ENCODE measurements at places on chromosomes 1 and 21.

DNA sequence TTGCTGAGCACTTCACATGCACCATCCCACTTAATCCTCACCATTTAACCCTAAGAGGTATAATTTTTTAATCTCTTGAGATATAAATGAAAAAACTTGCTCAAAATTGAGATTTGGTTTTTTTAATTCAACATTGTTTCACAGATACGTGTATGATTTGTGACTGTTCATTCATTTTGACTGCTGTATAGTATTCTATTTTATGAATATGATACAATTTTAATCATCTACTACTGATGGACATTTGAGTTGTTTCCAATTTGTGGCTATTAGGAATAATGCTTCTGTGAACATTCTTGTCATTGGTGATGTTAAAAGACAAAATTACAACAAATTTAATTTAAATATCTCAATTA is 617 bp upstream of the ZMYM6 start:
- no peak for DNase-seq

- DNase-seq: no peak
These were observed 1204.1 kb downstream of the MRPL39 start for GRCh38 chr21:24403221-24403620.

DNA sequence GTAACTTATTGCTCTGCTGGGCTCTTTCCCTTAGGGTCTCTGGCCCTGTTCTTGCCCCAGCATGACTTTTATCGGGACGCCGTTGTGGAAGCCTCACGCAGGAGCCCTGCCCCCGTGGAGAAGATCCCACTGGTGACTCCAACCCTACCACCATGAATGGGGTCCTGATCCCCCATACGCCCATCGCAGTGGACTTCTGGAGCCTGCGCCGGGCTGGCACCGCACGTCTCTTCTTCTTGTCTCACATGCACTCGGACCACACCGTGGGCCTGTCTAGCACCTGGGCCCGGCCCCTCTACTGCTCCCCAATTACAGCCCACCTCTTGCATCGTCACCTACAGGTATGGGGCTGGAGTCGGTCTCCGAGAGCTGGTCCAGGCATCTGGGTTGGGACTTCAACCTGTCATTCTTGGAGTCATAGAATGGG is 322 bp downstream of the DCLRE1B start:
- peak; percentile 10 for DNase-seq

DNA sequence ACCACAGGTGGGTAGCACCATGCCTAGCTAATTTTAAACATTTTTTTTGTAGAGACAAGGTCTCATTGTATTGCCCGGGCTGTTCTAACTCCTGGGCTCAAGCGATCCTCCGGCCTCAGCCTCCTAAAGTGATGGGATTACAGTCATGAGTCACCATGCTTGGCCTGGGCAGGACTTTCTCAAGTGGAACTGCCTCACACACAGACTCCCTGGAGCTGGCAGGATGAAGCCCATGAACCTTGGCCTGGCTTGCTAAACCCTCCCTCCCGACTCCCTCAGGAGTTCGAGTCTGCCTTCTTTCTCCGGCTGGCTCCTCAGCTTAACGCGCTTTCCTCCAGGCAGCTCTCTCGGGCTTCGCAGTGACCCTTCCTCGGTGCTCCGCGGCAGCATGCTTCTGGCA is 7.7 kb upstream of the ECE1 start:
- DNase-seq: no peak

DNA sequence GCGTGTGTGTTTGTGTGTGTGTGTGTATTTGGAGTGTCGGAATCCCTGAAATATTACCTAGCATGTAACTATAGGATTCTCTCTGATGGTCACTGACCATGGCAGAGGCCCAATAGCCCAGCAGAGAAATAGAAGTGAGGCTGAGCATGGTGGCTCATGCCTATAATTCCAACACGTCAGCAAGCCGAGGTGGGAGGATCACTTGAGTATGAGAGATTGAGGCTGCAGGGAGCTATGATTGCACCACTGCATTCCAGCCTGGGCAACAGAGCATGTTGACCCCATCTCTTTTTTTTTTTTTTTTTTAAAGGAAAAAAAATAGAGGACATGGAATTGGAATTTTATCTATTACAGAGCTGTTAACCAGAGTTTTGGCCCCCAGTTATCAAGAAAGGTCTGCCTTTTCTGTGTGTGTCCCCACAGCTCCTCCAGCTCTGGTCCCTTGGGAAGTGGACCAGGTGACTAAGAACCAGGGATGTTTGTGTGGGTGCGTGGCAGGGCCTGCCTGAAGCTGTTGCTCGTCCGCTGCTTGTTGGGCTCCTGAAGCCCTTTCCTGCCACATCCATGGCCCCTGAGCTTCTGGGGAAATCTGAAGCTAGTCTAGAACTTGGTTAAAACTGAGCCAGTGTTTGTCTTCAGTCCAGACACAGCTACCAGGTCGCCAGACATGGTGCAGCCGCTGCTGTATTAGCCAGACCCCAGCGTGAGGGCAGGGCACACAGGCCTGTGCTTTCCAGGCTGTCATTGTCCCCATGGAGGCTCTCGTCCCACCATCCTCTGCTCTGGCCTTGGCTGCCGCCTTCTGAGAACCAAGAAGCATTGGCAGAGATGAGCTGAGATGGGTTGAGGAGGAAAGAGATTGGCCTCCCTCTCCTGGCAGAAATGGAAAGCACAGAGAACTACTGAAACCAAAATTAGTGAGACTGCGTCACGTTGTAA is 25.5 kb downstream of the CAPN9 start:
- no peak for DNase-seq

- DNase-seq: no peak
These were observed 339.2 kb upstream of the KAZN start for GRCh38 chr1:14259191-14259757.

DNA sequence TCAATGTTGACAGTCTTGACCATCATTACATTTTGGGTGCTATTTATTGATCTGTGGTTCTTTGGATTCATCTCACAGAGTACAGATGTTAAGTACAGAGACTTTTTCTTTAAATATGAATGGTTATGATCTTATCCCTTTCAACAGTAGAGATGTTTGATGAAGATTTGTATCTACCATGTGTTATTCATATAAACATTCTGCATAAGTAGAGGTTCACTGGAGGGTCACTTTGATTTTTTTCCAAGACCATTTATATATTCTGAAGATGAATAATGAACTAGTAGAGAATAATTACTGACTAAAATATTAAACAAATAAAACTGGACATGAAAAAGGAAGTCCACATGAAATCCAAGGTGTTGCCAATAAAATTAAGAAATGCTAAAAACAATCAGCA is 28.6 kb upstream of the HUNK start:
- DNase-seq: no peak

- DNase-seq: no peak
These were observed 5.9 kb downstream of the CAMK1G start for GRCh38 chr1:209589440-209589839.

DNA sequence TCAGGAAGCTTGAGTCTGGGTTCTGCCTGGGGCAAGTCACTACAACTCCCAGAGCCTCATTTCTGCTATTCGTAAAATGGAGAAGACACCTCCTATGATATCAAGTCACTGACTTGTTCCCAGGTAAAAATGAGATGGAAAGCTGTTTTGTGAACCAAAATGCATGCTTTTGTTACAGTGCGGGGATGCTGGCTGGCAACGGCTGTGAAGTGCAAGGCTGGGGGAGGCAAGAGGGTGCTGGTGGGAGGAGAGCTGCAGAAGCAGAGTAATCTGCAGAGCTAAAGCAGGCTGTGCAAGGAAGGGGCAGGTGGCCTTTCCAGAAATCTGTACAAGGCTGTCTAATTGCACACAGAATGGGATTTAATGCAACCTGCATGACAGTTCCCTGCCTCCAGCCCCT is 150.9 kb downstream of the CNIH3 start:
- no peak for DNase-seq

- no peak for DNase-seq
These were observed 21.4 kb upstream of the ALDH4A1 start for GRCh38 chr1:18923756-18924211.

- DNase-seq: no peak
These were observed 224.4 kb upstream of the POU3F1 start for GRCh38 chr1:38270849-38271633.

DNA sequence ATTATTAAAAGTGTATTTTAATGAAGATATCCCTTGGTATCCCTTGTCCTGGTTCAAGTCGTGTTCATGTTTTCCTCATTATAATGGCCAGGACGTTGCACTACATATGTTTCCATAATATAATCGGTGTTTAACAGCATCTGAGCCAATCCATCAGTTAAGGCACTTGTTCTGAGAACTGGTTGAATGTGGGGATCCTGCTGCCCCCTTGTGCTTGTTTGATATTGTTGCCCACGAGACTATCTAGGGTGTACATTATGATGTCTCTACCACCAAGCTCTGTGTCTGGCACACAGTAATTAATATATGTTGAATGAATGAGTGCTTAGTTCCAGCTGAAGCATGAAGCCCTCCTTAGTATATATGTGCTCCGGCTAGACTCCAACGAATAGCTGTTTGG is 193.0 kb downstream of the CACNA1E start:
- DNase-seq: no peak

- no peak for DNase-seq
These were observed 25.7 kb upstream of the MACF1 start for GRCh38 chr1:39178541-39179431.

DNA sequence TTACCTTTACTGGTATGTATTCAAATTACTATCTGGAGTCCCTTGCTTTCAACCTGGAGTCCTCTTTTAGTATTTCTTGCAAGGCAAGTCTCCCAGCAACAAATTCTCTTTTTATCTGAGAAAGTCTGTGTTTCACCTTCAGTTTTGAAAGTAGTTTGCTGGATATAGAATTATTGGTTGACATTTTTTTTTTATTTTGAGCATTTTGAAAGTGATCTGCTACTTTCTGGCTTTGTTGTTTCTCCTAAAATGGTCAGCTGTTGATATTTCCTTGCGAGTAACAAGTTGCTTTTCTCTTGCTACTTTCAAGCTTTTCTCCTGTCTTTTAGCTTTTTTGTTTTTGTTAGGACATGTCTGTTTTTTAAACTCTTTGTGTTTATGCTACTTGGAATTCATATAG is 126.1 kb downstream of the TRIM33 start:
- DNase-seq: no peak

DNA sequence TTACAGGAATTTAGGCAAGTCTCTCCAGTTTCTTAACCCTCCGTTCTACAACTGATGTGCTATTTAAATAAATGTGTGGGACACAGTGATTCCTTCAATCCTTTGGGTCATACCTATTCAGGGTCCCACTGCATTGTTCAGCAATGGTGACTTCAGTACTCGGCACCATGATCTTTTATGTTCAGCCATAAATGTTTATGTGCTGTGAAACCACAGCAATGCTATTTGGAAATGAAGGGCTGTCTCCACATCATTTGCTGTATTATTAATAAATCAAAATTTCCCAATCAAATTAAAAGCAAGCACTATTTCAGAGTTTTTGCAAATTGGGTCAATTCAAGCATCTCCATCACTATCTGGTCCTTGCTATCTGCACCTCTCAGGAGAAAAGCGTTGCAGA is 84.8 kb downstream of the NR5A2 start:
- no peak for DNase-seq

DNA sequence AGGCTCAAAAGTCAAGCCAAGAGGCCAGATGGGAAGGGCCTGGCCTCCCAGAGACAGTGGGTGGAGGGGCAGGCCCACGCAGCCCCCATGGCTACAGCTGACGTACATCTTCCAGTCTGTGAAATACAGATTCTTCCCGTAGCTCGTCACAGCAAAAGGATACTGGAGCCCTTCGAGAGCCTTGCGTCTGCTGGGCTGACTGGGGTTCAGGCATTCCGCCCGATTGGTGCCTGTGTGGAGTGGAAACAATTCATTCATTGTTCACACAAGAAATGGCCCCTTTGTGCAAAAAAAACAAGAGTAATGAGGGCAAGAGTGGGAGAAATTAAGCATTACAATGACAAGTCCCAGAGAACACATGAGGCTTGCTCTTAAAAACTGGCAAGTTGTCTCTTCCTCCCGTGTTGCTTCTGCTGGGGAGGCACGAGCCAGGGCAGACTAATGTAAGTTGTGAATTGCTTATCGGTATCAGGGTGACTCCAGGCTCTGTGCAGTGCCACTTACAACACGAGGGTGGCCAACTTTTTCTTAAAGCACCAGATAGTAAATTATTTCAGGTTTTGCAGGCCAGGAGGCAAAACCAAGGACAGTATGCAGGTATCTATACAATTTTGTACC is 85.1 kb downstream of the NID1 start:
- DNase-seq: no peak

- no peak for DNase-seq
These were observed 40.6 kb upstream of the CD46 start for GRCh38 chr1:207711285-207711684.

GRCh38 chr1:160755911-160756848 is 17.1 kb downstream of the SLAMF7 start:
- peak; percentile 51 for DNase-seq

DNA sequence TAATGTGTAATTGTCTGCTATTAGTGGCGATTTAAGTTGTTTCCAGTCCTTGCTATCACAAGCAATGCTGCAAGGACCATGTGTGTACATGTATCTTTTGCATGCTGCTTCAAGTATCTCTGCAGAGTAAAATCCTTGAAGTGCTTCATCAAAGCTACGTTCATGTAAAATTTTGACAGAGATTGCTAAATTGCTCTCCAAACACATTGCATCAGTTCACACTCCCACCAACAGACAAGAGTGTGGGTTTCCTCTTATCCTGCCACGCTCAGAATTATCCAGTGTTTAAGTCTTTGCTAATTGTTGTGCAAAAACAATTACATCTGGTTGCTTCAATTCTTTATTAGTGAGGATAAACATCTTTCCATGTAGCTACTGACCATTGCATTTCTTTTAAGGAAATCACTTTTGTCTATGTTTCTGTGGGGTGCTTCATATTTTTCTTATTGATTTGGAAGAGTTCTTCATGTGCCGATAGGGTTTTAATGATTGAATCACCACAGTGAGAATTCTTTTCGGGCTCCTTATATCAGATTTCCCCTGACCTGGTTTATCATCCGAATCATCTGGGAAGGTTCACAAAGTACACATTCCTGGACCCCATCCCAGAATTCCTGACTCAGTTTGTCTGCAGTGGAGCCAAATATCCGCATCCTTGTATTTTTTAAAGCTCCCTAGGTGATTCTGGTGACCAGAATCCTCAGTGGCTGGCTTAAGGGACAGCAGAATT is 56.3 kb upstream of the GALNT2 start:
- no peak for DNase-seq

GRCh38 chr1:178693366-178693765 is 31.7 kb upstream of the RALGPS2 start:
- DNase-seq: no peak

DNA sequence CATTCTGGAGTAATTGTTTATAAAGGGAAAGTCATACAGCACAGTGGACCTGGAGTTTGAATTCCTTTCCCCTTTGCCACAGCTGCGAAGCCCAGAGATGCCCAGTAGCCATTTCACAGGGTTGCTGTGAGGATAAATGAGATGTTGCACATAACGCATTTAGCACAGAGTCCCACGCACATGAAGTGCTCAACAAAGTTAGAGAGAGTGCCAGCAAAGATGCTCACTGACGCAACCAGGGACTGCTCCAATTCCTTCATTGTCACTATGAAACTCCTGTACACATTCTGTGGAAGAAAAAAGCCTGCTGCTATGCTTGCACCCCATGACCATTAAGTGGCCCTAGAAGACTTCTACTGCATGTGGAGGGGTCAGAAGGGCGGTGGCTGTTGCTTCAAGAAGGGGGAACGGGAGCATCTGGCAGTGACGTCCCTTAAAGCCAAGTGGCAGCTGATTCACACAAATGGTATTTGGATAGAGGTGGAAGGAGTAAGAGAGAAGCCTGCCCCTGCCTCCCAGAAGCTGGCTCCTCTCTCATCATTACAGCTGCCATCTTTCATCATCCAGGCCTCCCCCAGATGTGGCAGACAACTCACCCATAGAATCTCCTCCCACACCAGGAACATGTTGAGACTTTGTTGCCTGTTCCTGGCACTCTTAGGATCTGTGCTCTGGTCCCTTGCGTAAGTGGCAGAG is 26.5 kb upstream of the VAV3 start:
- DNase-seq: no peak

- DNase-seq: no peak
These were observed 10.3 kb downstream of the PRRX1 start for GRCh38 chr1:170674239-170674638.

Data from CD4-positive, alpha-beta T cell treated with Interleukin-15 for 4 hours (primary cell).